ENCODE measurements at places on chromosomes 7 and 10.

GRCh38 chr7:79930604-79931003 lies 204.0 kb upstream of the GNAI1 start:
- DNase-seq = no peak

GRCh38 chr10:132136689-132137088 lies 50.1 kb upstream of the DPYSL4 start:
- no peak for DNase-seq

DNA sequence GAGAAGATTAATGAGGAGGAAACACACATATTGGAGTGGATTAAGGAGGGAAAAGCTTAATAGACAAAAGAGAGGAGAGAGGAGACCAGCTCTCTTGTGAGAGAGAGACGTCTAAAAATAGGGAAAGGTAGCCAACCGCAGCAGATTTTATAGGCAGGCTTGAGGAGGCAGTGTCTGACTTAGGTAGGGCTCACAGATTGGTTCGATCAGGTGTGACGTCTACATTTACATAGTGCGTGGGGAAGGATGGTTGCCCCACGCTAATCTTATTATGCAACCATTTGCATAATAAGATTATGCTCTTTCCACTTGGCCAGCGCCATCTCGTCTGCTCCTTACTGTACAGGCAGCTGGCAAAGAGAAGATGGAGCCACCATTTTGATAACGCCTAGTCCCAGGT lies 122.0 kb downstream of the MARCHF5 start:
- no peak for DNase-seq

- no peak for DNase-seq
These were observed 108.8 kb downstream of the ADCY1 start for GRCh38 chr7:45682836-45683555.

- DNase-seq = no peak
These were observed 3.0 kb upstream of the NAMPT start for GRCh38 chr7:106287786-106288185.

DNA sequence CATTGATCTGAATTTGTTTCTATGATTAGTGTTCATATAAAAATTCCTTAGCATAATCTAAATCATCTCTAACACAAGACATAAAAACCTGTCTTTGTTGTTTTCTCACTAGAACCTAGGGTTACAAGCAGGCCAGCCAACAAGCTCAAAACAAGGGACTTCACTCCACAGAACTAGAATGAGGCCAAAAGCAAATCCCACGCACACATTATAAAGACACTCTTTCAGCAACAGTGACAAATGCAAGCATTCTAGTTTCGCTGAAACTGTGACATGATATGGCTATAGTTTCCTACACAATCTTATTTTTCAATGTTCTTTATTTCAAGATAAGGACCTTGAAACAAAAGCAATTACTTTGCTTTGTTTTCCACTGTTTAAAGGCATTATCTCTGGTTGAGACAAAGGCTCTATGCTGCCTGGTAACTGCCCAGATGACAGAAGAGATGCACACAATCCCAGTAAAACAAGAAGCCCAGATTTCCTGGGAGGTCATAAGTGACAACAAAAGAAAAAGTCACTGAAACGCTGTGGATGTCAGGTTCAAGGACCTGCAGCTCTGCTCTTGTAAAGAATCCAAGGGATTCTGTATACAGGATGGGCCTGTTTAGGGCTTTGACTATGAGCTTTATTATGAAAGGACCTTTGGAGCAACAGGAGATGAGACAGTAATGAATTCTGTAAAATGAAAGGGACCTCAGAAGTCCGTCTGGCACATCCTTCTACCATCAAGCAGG lies 105.3 kb downstream of the SORCS1 start:
- DNase-seq = no peak

DNA sequence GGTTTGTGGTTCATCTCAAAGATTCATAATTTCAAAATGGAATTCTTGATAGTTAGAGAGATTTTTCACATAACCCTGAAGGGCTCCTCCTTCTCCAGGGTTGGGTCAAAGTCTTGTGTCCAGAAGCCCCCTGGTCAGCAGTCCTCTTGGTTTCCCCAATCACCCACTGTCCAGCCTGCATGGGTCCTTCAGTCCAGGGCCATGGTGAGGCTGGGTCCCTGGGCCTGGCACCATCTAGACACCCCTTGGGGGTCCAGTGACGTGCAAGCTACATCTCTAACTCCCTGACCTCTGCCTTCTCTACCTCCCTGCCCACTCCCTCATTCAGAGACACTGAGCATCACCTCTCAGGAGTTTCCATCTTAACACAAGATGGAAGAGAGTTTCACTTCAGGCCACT lies 26.1 kb downstream of the ANXA8 start:
- no peak for DNase-seq

DNA sequence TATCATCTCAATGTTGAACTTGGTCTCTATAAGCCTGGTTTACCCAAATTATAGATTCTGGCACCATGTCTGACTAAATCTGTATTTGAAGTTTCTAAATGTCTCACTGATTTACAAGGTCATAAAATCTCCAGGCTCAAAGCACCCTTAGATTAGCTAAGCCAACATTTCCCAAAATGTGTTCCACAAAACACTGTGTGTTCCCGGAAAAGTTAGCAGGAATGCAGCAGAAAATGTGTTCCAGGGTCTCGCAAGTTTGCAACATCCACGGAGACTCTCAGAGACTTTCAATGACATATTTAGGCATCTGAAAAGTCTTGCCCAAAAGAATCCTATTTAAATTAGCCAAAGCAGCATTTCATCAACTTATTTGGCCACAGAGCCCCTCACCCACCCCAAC lies 91.9 kb downstream of the SORBS1 start:
- DNase-seq = no peak

- DNase-seq = no peak
These were observed 133.3 kb upstream of the LAMB4 start for GRCh38 chr7:108263425-108263824.

- DNase-seq = no peak
These were observed 32.3 kb upstream of the PPIF start for GRCh38 chr10:79314761-79315601.

DNA sequence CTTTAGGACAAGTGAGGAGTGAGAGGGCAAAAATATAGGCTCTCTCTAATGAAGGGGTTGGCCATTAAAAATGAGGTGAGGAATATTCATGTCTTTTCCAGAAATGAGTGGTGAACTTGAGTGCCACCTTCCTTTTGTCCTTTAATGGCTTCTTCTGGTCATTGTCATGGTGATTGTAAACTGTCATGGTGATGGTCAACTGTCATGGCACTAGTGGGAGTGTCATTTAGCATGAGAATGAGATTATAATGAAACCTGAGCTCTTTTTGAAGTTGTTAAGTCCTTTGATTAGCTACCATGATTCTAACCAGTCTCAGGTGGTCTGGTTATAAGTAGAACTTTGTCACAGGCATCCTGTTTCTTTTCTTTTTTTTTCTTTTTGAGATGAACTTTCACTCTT lies 524.4 kb downstream of the NEBL start:
- no peak for DNase-seq

DNA sequence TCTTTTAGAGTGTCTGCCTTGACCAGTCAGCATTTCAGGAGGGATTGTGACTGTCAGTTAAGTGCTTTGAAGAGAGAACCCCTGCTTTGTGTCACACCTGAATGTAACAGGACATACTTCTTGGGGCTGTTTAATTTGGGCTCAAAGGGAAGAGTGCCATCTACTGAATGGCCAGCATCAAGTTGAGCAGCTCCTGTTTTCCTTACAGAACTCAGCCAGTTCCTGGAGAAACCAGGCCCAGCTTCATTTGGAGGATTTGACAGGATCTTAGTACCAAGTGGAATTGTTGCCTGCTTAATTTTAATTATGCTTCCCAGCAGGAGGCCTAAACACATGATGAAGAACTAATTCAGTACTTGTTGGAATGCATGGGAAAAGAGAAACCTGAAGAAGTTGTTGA lies 8.3 kb downstream of the ADD3 start:
- DNase-seq = no peak

GRCh38 chr7:81233208-81233940 lies 314.5 kb upstream of the SEMA3C start:
- no peak for DNase-seq

DNA sequence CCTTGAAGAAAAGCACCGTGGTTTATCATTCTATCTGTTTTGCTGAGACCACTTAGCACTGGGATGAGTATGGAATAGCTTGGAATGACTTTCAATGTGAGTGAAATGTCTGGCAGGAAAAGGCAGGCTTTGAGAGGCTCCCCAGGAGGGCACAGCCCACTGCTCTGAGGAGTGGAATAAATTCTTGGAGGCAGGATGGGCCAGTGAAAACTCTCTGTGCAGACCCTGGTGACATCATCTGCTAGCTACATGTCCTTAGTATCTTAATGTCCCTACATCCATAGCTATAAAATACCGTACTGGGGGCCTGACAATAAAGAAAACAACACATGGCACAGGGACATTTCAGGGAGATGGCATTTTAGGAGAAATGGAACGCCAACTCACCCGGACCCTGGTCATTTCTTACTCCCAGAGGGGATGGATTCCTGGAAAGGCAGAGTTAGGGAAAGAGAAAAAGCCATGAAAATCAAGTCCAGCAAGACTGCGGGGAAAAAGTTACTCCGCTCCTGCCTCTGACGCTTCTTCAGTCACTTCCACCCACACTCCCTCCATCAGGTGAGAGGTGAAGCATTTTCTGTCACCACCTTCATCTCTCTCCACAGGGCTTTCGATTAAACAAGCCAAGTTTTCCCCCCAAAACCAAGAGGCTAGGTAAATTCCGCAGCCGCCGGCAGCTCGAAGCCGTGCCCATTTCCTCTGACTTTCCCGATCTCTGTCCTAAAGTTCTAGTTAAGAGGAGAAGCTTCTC lies 991 bp downstream of the ZNF239 start:
- DNase-seq = no peak

- no peak for DNase-seq
These were observed 43.7 kb upstream of the WAC start for GRCh38 chr10:28489206-28489605.

- DNase-seq = no peak
These were observed 215.9 kb upstream of the C7orf33 start for GRCh38 chr7:148374396-148375259.

DNA sequence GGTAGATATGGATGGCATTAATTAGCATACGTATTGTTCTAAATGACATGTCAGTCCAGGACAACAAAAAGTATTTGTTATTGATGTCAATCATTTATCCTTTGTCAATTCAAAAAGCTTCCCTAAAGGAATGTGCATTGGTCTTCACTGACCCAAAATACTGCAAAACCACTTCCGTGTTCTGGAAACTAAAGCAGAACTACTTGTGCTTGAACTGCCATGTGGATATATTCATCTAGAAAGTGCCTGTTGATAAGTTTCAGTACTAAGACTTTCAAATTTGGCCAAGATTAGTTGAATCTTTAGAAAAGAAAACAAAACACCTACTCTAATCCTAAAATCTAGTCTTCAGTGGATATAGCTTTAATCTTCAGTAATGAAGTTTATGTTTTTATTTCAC lies 242.1 kb upstream of the PPP1R3A start:
- DNase-seq = no peak

GRCh38 chr10:42477170-42477569 lies 161.2 kb downstream of the ZNF33B start:
- DNase-seq = no peak

DNA sequence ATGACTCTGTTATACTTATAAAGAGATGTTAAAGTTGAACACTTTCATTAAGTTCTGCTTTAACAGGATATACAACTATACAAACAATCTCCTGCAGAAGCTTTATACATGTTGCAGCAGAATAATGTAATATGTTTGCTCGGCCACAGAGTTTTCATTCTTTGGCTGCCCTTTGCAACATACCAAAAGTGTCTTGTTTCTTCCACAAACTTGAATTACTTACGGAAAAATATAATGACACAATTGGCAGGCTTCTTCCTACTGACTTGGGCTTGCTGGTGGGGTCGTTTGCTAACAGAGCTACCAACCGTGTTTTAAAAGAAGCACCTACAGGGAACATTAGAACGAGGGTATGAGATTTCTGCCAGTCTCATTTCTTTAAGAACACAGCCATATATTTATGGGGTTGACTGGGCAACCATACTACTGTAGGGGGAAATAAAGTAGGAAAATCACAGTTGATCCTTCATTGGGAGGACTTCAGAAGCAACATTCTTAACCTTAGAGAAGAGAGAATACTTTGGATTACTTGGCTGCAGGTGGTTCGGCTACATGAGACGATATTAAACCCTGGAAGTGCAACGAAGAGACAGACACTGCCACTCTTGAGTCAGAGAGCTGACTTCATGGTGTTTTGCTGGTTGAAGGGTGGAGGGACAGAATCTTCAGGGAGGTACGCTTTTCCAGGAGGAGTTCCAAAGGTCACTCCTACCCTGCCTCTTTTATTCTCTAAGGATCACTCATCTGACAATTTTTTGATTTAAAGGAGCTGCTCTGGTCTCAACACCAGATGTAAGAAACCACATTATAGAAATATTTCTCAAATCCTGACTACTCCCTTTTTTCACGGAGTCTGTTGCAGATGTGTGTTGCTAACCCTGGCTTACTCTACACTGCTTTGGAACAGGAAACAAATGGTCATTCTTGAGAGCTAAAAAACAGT lies 123.9 kb downstream of the SEMA3C start:
- no peak for DNase-seq

DNA sequence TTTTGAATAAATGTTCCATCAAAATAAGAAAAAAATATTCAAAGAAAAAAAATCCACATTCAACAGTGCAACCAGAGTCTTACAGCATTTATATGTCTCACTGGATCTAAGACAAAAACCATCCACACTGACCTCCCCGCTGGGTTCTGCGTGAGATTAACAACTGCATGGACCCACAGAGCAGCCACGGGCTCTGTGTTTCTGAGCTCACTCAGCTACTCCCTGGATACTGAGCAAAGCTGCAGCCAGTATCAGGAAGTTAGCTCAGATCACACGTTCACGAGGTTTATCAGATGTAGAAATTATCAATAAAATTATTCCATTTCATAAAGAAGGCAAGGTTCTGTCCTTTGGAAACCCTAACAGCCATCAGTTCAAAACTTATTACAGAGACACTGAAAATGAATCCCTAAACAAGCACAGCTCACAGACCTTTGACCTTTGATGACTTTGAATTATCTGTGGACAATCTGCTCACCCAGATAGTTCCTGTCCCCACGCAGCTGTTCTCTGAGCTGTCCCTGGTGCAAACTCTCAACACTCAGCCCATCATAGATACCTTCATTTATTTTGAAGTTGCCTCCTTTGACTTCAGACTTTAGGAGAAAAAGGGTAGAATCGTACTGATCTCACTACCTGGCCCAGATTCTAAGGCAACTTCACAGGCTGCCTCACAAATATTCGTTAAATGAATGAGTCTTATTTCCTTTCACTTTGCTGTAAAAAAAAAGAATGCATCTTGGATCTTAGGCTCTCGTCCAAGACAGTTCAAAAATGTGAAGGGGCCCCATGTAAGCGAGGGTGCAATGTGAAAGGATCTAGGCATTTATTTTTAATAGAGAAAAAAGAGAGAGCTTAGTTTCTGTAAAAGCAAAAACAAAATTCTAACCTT lies 67.7 kb upstream of the SVIL start:
- no peak for DNase-seq

DNA sequence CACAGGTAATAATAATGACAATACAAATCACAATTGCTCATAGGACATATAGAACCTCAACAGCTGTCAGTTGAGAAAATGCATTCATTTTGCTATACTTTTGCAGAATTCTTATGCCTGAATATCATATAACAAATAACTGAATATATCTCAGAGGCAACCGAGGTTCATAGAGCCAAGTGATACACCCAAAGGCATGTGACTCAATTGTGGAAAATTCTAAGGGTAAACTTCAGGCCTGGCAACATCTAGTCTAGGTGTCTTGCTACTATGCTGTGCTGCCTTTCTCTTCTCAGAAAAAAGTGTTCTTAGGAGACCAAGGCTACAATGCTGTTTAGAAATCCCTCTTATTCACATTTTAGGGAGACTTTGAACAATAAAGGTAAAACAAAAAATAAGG lies 270.7 kb downstream of the BAMBI start:
- no peak for DNase-seq

- DNase-seq = no peak
These were observed 519.1 kb upstream of the GALNT17 start for GRCh38 chr7:70612811-70613210.

Data from stimulated activated CD8-positive, alpha-beta memory T cell treated with anti-CD3 and anti-CD28 coated beads, Interleukin-4, amount 100 ng/mL, for 1 hour (primary cell).